ENCODE measurements at places on chromosomes 2 and 18.
A peak's percentile ranks its signal among the peaks of the same experiment; 100 is the strongest.

GRCh38 chr2:25926984-25927756 lies 48.9 kb upstream of the ASXL2 start:
- DNase-seq: no peak

DNA sequence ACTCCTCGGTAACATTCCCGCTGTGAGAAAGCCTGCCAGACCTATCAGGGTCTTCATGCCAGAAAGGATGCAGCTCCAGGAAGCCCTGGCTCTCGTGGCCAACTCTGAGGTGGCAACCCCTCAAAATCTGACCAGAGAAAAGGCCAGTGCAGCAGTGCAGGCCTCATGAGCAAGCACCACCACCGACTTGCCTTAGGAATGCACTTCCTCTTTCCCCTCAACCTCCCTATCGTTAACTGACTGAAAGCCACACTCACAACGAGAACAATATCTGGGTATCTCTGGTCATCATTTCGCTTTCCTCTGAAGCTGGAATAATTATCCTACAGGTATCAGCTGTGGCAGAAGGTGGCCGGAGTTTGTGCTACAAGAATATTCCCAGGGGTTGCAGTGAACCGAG lies 101.4 kb upstream of the POU3F3 start:
- no peak for DNase-seq

GRCh38 chr2:37447446-37447845 lies 103.0 kb downstream of the QPCT start:
- DNase-seq: no peak

DNA sequence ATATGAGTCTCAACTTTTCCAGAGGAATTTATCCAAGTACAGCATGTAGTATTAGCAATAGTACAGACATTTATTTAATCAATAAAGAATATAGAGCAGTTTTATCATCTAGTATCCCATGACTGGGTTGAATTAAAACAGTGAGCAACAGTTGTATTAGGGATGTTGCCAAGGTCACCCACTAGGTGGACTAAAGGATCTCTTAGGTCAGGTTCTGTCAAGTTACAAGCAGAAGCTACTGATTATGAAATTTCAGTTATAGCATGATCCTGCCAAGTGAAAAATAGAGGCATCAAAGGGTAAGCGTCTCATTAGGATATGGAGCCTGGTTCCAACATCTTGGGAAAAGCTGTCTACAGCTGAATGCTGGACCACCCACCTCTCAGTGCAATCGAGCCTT lies 52.1 kb upstream of the LAPTM4A start:
- no peak for DNase-seq

GRCh38 chr2:150997066-150997465 lies 264.6 kb downstream of the RBM43 start:
- DNase-seq: no peak

DNA sequence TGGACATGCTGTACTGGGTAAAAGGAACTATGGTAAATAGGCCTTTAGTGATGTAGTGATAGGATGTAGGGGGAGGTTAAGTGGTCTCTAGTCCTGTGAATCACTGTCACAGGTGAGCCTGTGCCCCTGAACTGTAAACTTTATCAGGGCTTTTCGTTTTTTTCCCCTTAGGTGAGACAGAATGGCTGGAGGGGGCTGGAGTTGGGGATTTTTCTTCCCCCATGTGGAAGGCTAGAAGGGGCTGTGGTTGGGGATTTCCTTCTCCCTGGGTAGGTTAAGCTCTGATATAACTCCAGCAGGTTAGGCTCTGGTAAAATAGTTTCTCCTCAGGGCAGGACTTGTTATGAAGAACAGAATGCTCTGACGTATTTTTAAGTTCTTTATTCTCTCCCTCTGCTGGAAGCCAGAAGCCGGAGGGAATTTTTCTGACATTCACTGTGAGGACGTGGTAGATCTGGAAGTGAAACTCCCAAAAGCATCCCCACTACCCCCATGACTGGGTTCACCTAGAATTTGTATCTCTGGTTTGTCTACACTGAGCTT lies 28.5 kb downstream of the PIKFYVE start:
- DNase-seq: no peak

- no peak for DNase-seq
Measured at GRCh38 chr2:11093467-11093866, 61.8 kb upstream of the SLC66A3 start.

- no peak for DNase-seq
Measured at GRCh38 chr2:178101321-178102079, 10.7 kb upstream of the RBM45 start.

GRCh38 chr2:160582490-160583145 lies 89.0 kb upstream of the RBMS1 start:
- no peak for DNase-seq

DNA sequence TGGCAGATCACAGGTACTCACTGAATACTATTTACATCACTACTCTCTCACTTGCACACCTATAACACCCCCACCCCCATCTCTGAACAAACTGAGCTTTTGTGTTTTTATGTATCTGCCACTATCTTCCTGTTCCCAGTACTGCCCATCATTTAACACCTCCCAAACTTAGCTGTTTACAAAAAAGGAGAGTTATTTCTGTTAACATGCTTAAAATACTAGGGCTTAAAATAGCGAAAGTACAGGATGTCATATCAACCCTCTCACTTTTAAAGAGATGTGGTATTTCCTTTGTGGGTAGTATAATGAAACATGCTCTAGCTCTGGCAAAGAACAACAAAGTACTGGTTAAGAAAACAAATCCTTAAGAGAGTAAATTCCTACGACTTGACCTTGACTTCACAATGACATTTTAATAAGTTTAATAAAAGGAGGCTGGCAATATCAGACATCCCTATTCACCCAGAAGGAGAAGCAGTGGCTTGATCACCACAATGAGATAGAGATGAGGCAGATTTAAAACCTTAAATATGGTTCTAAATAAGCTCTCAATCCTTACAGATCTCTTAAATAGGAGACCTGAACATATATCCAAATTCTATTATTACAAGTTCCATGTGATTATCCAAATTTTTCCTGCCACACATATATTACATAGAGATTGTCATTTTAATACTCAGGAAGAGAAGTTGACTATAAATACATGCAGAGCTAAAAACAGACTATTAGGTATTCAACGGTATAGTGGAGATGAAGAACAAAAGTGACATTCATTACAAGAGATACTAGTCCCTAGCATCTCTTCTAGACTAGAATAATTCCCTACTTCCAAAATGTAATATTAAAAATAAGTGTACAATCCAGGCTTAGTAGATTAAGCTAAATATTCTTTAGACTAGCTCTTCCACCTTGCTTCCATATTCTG lies 36.9 kb downstream of the TRAK2 start:
- peak; percentile 27 for DNase-seq

DNA sequence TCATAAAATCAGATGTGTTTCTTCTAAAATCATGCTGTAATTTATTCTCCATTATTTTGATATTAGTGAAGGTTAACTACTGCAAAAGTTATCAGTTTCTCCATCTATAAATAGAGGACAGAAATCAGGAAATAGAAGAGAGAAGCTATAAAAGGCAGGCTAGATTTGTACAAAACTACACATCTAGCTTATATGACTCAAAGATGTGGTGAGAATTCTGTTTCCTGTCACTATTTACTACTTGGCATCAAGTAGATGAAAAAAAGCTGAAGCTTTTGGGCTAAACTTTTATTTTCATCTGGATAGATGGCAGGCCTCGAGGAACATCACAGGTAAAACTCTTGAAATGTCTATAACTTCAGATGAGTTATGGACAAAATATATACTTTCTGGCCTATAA lies 49.8 kb upstream of the NAB1 start:
- DNase-seq: no peak

GRCh38 chr18:23331091-23331920 lies 121.8 kb upstream of the RIOK3 start:
- no peak for DNase-seq

GRCh38 chr2:126657636-126658318 lies 1.8 kb downstream of the GYPC start:
- peak; percentile 71 for DNase-seq

DNA sequence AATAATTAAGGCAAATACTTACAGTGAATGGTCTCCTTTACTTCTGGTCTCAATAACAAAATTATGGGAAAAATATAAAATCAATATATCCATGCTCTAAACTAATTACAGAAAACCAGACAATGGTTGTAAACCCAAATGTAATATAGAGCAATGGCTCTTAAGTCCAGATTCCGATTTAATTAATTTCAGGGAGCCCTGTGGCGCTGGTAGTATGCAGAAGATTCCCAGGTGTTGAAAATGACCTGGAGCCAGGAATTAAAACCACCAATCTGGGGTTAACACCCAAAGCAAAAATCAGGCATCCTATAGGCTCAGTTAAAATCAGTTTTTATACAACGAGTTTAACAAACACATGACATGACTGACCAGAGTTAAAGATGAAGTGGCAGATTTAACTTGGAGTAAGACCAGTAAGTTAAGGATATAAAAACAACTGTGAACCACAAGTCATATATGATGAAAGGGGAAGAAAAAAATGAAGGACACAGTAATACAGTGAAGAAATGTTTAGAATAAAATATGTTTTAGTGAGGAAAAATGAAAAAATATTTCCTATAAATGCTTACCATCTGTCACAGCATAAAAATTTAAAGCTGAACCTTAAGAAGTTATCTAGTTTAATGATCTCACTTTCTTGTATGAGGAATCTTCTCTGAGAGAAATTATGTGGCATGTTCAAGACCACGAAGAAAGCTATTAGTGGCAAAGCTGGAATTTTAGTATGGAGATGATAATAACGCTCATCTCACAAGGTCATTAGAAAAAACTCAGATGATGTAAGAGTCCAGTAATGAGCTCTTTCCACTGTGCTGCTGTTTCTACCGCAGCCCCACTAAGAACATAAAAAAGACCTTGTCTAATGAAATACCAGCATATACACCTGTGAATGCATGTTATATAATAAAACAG lies 45.8 kb upstream of the FLACC1 start:
- DNase-seq: no peak

DNA sequence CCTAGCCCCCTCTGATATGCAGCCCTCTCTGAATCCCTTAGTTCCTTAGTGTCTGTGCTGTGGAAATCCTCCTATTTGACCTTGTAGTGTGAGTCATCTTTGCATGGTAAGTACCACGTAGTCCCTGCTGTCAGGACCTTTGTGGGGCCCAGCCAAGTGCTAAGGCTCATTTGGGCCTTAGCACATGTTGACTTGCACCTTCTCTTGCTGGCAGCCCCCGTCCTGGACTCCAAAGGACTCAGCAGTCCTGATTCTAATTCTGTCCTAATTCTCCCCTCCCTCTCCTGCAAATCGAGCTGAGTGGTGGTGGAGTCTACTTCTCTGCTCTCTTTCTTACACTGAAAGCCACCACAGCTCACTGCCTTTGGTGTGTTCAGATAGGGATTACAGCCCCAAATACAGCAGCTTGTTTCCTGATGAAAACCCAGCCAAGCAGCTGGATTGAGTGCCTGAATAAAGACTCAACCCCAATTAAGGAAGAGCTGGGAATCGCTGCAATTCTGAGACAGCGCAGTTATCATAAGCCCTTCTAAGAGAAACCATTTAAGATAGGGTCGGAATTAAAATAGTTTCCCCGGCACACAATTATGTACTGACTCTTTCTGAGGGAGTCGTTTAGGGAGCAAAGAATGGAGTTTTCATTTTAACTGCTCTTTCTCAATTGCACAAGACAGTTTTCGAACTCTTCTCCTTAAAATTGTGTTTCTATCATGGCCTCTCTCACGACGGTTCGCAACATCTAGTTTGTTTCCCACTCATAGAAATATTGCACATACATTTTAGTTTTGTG lies 215.6 kb upstream of the TNP1 start:
- no peak for DNase-seq

DNA sequence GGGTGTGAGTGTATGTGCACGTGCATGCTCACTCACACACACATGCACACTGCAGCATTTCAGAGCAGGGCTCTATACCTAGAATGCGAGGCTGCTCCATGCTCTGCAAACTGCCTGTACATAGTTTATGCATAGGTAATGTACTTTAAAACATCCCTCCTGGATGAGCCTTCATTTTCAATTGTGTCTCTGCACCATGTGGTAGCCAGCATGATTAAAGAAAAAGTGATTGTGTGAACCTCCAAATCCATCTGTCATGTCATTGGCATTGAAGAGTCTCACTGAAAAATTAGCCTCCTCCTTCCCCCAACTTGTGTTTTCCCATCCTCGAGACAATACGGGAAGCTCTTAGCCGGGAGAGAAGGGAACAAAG lies 120.9 kb upstream of the SPATS2L start:
- no peak for DNase-seq

DNA sequence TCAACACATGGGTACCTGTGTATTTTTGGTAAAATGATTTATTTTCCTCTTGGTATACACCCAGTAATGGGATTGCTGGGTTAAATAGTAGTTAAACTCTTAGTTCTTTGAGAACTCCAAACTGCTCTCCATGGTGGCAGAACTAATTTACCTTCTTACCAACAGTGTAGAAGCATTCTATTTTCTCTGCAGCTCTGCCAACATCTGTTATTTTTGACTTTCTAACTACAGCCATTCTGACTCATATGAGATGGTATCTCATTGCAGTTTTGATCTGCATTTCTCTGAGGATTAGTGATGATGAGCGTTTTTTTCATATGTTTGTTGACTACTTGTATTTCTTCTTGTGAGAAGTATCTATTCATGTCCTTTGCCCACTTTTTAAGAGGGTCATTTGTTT lies 180.6 kb downstream of the FSIP2 start:
- DNase-seq: no peak

DNA sequence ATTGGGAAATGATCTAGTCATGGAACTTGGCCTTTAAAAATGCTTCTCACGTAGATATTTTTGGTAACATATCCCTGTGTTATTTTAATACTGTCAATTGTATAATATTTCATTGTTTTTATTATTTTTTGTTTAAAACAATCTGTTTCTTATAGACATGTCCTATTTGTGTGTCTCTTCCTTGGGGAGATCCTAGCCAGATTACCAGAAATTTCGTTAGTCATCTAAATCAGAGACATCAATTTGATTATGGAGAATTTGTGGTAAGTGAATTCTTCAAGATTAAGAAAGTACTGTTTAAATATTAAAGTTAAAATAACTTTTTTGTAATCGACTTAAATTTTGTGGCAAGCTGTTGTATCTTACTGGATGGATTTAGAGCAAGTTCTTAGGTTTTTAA lies 34.9 kb downstream of the RNF138 start:
- DNase-seq: no peak

- no peak for DNase-seq
Measured at GRCh38 chr2:222264791-222265320, 33.9 kb downstream of the PAX3 start.

DNA sequence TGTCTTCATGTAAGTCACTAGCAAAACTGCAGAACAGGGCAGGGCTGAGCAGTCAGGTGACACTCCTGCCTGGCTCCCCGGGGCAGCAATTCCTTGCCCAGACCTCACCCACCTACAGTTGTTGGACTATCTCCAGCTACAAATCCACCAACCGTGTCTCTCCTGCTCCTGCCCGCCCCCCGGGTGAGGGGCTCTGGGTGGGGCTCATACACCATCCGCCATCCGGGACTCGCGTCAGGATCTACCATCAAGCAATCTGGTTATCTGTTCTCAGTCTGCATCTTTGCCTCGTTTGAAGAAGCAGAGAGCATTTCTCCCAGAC lies 13.5 kb upstream of the GLI2 start:
- DNase-seq: no peak

GRCh38 chr2:78940998-78941397 lies 84.5 kb upstream of the REG3G start:
- no peak for DNase-seq

- no peak for DNase-seq
Measured at GRCh38 chr2:210534879-210535278, 21.5 kb upstream of the CPS1 start.
